NCI-H510A (cell line): ENCODE measurements at places on chromosomes 1 and 21.

DNA sequence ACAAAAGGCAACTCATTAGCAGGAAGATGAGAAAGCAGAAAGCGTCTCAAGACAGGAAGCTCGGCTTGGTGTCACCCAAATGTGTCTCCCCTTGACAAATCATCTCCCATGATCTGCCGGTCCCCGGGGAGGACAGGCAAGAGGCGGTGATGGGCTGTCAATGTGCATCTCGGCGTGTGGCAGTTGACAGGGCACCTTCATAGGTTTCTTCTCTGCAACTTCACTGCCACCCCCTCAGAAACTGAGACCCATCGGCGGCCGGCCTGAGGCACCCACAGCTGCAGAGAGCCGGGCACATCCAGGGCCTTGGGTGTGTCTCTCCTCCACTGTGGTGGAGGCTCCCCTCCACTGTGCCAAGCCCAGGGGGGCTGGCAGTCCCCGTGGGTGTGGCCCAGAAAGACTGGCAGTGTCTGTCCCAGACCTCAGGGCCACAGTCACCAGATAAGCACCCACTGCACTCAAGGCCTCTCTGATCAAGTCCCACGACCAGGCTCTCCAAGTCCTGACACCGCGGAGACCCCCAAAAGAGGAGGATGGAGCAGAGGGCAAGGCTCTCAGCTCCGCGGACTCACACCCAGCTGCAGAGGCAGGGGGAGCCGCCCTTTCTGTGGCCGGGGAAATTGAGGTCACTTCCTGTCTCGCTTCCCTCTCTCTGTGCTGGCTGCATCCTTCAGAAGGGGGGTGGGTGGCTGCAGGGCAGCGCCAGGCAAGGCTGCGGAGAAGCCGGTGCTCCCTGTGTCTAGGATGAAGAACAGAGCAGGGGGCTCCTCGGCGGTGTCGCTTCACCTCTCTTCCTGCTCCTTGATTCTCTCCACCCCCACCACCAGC is 39.6 kb upstream of the LBR start:
- DNase-seq = no peak

GRCh38 chr1:225950905-225951497 is 10.0 kb upstream of the LEFTY2 start:
- no peak for DNase-seq

DNA sequence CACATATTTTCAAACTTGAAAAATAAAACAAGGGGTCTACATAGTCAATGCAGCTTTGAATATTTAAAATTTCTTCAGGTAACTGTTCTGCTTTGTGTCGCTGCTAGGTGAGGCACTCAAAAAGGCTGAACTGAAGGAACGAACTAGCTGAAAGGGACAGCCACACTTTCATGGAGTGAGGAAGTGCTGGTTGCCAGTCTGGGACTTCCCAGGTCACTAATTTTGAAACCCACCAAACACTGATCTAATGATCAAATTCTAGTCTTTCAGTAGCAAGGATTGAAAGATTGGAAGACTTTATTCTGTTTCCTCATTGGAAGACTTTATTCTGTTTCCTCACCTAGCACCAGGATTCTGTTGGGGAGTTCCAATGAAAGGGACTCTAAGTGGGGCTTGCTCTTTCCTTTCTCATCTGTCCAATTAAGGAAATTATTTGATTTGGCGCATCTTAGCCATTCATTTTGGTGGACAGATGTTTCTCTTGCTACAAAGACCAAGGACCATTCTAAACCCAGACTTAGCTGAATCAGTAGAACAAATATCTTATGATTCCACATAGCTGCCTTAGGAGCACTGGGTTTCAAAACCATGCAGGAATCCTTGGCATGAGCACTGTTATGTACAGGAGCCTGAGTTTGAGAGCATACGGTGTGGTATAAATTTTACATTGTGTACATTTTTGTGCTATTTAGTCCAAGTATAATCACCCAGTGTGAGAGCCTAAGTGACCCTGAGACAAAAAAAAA is 10.9 kb upstream of the ARID1A start:
- no peak for DNase-seq

DNA sequence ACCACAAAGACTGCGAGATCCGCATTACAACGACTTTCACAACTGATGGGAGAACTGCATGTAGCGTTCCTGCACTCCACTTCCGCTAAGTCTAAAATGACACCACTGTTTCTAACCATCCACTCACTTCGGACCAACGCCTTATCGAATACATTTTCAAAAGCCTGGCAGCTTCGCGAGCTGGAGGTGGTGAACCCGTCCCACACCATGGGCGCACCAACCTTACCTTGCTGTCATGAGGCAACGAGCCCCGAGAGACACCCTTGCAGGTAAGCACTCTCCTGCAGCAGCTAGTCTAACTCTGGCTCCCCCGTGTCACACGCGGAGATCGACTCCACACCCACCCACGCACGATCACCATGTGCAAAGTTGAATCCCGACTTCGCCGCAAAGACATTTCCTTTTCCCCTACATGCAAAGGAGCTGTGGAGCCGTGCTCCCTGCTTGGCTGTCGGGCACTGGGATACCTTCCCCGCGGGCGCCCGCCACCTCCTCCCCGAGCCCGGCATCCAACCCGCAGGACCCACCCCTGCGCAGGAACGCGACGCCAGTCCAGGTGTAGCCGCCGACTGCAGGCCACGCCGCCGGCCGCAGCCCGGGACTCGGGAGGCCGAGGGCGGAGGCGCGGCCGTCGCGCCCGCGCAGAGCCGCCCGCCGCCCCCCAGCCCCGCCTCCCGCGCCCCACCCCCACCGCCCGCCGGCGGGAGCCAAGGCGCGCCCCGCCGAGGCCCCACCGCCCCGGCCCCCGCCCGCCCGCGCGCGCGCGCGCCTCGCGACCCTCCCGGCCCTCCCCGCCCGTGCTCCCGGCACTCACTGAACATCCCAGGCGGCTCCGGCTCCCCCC is 629 bp downstream of the TAF5L start:
- peak; percentile 52 for DNase-seq

DNA sequence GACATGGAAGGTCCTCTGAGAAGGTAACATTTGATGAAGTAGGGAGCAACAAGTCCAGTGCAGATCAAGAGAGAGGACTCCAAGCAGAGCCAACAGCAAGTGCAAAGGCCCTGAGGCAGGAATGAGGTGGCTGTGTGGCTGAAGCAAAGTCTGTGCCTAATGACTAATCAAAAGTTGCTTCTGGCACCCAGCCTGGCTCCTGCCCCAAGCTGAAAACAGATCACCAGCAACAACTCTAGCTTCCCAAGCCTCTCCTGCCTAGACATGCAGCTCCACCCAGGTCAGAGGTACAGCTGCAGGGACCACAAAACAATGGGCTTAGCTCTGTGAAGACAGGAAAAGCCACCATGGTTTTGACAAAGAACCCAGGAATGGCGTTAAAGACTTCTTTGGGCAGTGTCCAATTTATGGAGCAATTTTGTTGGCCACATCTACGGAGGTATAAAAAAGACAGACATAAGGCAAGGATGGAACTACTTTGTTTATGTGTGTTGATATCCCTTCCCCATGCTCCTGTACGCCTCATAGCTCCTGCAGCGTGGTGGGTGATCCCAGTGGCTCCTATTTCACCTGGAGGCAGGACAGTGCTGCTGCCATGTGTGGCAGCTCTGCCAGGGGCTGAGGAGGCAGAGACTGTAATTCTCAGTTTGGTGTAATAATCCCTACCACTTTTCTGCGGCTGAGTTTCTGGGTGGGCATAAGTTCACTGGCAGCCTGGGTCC is 26.4 kb upstream of the IGSF3 start:
- no peak for DNase-seq

- no peak for DNase-seq
Observed at GRCh38 chr1:47703981-47704596, 266.2 kb downstream of the FOXD2 start.

- no peak for DNase-seq
Observed at GRCh38 chr1:56229186-56229585, 350.2 kb downstream of the PLPP3 start.

- no peak for DNase-seq
Observed at GRCh38 chr21:27277110-27277509, 310.2 kb upstream of the ADAMTS5 start.

DNA sequence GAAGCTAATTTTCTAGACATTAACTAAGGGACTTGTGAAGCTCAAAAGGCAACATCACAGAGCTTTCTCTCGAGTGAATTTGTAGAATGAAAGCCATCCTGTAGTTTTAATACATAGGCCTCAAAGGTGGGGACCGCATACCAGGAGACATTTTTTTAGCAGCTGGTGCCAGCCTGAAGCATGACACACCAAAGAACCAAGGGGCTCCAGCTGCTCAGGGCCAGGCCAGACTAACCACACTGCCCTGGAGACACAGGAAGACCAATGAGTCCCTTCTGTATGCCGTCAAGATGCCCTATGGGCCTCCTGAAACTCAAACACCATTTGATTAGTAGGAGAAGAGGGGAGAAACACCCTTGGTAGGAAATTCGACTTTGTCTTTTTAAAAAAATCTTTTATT is 113.9 kb upstream of the CACNA1E start:
- no peak for DNase-seq

GRCh38 chr1:174815474-174815908 is 184.3 kb upstream of the CACYBP start:
- DNase-seq = no peak

DNA sequence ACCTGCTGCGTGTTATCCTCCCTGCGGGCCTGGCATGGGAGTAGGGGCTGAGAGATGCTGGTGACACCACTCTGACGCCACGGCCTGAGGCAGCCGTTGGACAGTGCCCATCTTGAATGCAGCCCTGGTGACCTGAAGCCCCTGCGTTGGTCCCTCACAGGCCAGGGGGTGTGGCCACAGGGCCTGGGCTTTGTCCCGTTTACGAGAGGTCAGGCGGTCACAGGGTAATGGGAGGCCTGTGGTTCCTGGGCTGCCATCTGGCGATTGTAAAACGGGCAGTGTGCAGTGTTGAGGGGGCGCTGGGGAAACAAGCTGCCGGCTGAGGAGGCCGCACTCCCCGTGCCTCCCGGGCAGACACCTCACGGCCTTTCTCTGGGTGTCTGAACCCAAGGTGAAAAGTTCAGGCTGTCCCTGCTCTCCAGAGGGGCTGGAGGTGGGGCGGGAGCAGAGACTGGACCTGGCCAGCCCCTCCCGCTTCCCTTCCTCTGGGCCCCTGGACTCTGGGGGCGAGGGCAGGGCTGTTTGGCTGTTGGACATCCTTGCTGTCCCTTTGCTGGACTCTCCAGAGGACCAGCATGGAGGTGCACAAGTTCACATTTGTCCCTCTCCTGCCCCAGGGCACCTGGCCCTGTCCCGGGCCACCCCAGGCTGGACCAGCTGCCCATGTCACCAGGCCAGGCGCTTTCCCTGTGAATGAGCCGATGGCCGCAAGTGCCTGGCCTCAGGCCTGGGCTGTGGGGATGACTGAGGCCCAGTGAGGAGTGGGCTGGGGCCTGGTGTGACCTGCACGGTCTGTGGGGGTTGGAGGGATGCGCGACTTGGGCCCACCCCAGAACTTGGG is 42.4 kb downstream of the SKI start:
- no peak for DNase-seq

GRCh38 chr1:207806531-207807325 is 54.9 kb downstream of the CD46 start:
- no peak for DNase-seq

GRCh38 chr1:158246650-158247049 is 7.6 kb upstream of the CD1A start:
- DNase-seq = no peak

DNA sequence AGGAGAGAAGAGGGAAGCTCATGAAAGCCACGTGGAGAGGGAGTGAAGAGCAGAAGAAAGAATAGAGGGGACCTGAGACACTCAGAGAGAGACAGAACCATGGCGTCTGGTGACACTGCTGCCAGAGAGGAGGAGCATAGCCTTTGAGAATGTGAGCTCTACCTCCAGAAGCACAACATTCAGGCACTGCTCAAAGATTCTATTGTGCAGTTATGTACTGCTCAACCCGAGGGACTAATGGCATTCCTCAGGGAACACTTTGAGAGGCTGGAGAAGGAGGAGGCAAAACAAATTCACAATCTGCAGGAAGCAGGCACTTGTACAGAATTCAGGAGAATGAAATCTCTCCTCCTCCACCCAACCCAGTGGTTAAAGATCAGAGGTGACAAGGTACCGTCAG is 45.1 kb downstream of the BTBD8 start:
- DNase-seq = no peak

- no peak for DNase-seq
Observed at GRCh38 chr1:21293537-21294265, 3.4 kb upstream of the ECE1 start.

- no peak for DNase-seq
Observed at GRCh38 chr1:45206808-45207623, 611 bp upstream of the ZSWIM5 start.

DNA sequence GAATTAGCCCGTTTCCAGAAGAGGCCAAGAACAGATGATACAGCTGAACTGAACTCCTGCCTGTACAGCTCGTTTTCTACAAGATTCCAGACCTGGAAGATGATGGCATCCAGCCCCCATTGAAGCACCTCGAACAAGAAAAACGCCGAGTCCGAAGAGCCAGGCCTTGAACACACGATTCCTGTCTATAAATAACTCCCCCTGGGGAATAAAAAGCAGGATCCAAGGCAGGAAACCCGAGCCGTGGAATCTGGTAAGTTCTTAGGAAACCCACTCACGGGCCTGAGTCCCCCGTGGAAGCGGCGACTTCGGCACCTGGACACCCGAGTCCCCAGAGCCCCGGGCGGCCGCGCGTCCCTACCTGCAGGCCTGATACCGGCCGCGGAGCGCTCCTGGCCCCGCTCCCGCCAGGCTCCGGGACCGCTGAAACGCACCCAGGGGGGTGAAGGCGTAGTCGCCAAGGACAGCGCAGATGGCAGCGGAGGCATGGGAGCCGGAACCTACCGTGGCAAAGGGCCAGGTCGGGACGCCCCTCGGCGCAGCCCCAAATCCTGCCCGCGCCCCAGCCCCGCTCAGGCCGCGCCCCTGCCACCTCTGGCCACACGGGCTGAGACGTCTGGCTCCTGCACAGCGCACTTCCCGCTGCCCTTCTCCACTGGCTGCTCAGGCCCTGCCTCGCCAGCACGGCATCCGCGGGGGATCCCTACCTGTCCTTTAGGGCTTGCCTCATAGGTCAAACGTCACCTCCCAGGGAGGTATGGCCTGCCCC is 14.0 kb upstream of the HLCS start:
- DNase-seq = peak; percentile 25

DNA sequence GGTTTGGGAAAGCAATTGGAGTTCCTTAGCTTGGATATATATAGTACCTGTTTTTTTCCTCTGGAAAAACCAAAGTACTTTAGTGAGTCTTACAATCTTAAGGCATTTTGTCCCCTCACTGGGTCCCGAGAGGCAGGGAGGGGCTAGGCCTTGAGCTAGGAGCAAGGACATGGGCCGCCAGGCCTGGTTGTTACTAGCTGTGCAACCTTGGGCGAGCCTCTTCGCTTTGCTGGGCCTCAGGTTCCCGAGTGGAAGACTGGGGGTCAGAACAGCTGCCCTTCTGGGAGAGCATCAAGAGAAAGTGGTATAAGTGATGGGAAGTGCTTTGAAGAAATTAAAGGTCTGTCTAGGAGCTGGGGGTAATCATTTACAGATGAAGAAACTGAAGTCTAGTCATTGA is 553.2 kb downstream of the KIF26B start:
- DNase-seq = no peak

- no peak for DNase-seq
Observed at GRCh38 chr1:37575692-37576091, 19.0 kb downstream of the DNALI1 start.

GRCh38 chr1:232766241-232766890 is 38.9 kb upstream of the MAP10 start:
- DNase-seq = no peak
